ENCODE measurements at places on chromosomes 11 and 22.

- DNase-seq, result peak; percentile 76
These were observed 5.3 kb downstream of the CD44 start for GRCh38 chr11:35144136-35144741.

DNA sequence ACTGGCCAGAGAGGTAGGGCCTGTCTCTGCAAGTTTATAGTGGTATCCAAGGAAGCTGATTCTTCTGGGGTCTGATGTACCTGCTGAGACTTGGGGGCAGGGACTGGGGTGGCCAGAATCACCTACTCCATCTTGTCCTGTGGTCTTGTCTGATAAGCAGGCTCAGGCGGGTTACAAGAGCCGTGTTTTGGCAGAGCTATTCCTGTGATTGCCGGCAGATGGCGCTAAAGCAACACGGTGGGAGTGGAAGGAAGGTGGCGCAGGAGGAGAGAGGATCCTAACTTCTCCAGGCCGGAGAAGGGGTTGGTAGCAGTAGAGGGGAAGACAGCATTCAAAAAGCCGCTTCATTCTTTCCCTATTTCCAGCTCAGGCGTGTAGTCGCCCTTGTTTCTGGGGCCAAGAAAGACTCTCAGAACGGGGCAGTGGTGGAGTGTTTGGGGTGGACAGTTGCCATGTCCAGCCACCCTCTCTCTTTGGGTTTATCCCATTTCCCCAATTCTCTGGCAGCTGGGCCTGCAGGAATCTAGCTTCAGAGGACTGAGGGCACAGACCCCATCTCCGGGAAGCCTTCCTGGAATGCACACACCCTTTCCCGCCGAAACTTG is 15.1 kb downstream of the CHRM1 start:
- peak; percentile 91 for DNase-seq

- no peak for DNase-seq
These were observed 68.3 kb downstream of the HIPK3 start for GRCh38 chr11:33325451-33325850.

- DNase-seq, result no peak
These were observed 336.8 kb downstream of the KCNA4 start for GRCh38 chr11:29679996-29680395.

GRCh38 chr11:118929501-118930093 is 3.9 kb upstream of the BCL9L start:
- DNase-seq, result peak; percentile 84

GRCh38 chr11:130776061-130776419 is 140.2 kb downstream of the SNX19 start:
- no peak for DNase-seq

GRCh38 chr22:24208012-24208749 is 26.9 kb downstream of the SUSD2 start:
- no peak for DNase-seq

DNA sequence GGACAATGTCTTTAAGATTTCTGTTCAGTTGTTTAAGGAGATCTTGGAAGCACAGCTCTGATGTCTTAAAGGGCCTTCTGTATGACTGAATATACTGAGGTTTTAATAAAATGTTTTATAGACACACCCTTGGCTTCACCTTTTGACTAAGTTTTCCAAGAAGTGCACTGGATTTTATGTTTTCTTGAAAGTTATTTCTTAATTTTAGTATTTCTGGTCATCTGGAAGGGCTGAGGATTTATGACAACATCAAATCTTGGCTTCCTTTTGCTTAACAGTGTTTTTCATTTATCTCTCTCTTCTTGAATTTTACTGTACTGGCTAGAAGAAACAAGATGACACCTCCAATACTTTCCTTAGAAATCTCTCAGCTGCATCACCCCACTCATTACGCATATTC is 2423.4 kb downstream of the LRRC4C start:
- DNase-seq, result no peak

- no peak for DNase-seq
These were observed 19.4 kb downstream of the APLP2 start for GRCh38 chr11:130088919-130089673.

GRCh38 chr22:49308300-49308699 is 519.4 kb downstream of the BRD1 start:
- no peak for DNase-seq

- DNase-seq, result no peak
These were observed 3.2 kb upstream of the APOA5 start for GRCh38 chr11:116794851-116795250.

DNA sequence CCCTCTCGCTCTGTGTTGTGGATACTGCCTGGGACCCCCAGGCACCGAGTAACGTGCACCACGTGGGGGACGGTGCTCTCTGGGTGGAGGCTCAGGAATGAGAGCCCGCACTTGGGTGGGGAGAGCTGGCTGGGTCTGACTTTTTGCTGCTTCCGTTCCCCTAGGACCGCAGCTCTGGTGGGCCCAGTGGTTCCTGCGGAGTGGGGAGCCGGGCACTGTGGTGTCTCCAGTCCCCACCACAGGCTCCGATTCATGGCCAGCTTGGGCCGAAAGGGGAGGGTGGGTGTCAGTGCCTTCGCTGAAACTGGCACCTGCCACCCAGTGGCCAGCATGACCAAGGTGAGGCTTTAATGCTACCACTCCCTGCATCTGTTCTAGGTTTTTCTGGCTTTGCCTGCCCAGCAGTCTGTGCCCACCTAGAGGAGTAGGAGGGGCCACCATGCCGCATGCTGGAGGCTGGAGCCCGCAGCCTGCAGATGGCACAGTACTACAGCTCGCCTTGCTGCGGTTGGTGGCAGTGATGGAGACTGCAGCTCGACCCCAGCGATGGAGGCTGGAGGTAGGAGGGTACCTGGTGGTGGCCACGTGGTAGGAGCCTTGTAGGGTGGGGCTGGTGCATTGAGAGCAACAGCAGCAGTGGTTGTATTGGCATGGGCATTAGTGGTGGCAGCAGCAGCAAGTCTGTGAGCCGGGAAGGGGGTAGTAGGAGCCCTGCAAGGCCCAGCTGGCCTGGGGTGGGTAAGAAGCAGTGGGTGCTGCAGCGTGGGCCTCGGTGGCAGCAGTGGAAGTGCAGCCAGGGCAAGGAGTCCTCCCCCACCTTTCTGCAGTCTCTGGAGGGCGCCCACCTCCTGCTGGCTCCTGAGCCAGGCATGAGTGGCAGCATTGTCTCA is 118.8 kb upstream of the VPREB1 start:
- no peak for DNase-seq

DNA sequence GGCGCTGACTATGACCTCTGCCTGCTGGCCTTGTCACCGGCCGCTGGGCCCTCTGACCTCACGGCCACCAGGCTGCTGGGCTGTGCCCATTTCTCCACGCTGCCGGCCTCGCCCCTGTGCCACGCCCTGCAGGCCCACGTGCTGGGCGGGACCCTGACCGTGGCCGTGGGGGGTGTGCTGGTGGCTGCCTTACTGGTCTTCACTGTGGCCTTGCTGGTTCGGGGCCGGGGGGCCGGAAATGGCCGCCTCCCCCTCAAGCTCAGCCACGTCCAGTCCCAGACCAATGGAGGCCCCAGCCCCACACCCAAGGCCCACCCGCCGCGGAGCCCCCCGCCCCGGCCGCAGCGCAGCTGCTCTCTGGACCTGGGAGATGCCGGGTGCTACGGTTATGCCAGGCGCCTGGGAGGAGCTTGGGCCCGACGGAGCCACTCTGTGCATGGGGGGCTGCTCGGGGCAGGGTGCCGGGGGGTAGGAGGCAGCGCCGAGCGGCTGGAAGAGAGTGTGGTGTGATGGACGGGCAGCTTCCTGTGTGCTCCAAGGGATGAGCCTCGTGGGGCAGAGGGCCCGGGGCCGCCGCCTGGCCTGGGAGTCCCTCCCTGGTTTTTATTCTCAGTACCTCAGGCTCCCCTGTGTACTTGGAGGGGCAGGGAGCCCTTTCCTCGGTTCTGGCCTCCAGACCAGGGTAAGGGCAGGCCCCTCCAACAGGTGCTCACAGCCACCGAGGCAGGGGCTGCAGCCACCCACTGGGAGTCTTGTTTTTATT is 3.0 kb downstream of the LRFN4 start:
- DNase-seq, result no peak

- no peak for DNase-seq
These were observed 1506.5 kb downstream of the TBC1D22A start for GRCh38 chr22:48268771-48269552.

DNA sequence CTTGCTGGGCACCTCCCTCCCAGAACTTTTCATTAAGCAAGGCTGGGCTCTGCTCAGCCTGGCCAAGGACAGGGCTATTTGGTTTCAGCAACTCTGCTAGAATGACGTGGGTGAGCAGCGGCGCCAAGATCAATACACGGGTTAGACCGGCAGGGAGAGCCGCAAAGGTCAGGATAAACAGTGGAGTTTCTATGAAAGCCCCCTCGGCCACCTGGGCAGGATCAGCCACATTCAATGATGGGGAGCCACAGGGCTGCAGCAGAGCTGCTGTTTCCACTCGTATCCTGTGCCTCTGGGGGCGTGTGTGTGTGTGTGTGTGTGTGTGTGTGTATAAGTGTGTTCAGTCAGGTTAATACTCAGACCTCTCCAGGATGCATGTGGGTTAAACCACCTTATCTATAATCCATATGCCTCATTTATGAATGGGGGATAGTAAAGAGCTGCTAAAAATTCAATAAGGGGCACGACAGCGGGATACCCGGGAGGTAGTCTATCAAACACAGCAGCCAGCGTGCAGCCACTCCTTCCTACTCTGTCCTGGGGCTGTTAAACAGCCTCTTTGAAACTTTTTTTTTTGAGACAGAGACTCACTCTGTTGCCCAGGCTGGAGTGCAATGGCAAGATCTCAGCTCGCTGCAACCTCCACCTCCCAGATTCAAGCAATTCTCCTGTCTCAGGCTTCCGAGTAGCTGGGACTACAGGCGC is 34.8 kb downstream of the MYH9 start:
- peak; percentile 65 for DNase-seq

GRCh38 chr22:22144858-22145257 is 99.7 kb upstream of the VPREB1 start:
- no peak for DNase-seq

DNA sequence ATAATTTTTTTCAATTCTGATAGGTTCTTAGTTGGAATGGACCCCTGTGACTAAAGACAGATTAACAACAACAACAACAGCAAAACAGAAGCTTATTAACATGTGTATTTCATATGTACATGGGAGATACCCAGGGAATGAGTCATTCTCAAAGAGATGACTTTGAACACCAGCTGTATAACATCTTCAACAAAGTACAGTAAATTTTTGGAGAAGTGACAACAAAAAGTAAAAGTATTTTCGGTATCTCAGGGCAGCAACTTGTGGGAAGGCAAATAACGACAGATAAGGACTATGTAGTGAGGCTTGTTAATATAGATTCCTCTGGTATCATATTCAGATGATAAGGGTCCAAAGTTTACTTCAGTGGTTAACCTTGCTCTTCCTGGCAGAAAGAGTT is 573.4 kb upstream of the RAG2 start:
- DNase-seq, result no peak

DNA sequence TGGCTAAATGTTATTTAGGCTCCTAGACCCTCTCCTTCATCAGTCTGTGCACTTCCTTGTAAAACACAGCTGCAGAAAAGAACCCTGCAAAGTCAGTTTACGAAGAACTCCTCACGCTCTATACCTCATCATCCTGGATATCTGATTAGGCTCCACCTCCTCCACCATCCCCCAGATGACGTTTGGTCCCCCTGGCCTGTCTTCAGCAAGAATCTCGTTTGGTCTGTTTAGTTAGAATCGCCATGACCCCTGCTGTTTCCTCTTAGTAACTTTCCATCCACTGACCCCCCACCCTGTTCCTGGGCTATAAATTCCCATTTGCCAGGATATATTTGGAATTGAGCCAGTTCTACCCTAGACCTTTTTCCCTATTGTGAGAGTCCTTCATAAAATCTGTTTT is 214.1 kb downstream of the OPCML start:
- DNase-seq, result no peak

DNA sequence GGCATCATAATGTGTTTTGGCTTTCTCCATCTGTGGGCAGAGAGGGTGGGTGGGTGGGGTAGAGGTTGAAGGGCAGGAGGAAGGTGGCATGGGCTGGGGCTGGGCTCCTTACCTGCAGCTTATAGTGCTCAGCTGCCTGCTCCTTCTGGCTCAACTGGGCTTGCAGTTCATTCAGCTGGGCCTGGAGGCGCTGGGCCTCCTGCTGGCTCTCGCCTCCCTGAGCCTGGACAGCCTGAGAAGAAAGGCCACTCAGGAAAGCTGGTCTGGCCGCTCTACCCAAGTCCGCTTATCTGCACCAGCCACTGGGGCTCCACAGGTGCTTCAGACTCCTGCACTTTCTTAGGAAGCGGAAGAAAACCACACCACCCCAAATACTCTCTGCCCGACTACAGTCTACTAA is 10.4 kb downstream of the IL18BP start:
- no peak for DNase-seq

GRCh38 chr11:28679795-28680468 is 571.7 kb downstream of the METTL15 start:
- no peak for DNase-seq

DNA sequence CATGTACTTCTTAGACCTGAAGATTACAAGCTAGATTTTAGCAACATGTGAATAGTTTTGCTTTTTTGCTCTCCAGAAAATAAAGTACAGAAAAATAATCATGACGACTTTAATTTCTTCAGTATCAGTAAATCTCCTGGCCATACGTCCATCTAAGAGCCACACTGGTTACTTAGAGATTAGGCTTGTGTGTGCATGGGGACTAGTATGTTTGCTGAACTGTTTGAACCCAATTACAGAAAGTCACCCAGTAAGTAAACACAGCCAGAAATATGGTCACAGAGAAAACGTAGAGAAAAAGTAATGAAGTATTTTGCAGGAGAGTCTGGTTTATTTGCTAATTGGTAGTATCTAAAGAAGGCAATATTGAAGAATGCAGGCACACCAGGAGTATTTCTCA is 1053.6 kb upstream of the CCDC90B start:
- DNase-seq, result no peak

DNA sequence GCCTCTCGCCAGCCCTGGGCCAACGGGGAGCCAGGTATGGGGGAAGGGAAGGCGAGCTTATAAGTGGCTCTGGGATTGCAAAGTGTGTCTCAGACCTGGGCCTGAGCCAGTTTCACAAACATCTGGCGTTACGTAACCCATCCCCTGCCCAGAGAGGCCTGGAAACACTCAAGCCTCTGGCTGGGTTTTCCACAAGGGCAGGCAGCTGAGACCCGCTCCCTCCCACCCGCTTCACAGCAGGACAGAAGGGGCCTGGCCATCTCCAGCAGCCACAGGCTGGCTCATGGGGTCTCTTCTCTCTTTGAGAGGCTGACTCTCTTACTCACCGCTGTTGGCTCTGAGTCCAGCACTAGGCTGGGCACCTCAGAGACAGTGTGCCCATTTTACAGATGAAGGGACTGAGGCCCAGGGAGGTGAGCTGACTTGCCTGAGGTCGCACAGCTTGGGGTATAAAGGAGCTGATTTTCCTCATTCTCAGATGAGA is 44.5 kb downstream of the TRIOBP start:
- DNase-seq, result no peak

- peak; percentile 52 for DNase-seq
These were observed 7.5 kb downstream of the DPAGT1 start for GRCh38 chr11:119093942-119094815.

GRCh38 chr11:132028380-132029240 is 658.2 kb downstream of the NTM start:
- peak; percentile 15 for DNase-seq

DNA sequence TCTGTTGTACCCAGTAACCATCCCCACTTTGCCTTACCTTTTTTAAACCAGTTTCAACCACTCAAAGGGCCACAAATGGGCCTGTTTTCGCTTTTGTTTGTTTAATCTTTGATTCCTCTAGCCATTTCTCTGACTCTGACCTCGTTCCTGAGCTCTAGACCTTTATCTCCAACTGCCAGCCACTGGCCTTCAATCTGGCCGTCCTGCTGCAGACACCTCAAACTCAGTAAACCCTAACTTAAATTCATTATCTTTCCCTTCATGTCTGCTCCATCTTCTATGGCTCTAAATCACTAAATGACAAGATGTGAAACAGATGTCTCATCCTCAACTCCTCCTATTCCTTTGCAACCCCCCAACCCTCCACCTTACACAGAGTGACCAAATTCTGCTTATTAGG is 1.3 kb upstream of the GDPD4 start:
- no peak for DNase-seq

Measured in activated T-cell treated with anti-CD3 and anti-CD28 coated beads, Interleukin-2, amount 50 U/mL, for 48 hours (primary cell).